ENCODE measurements at places on chromosomes 4 and X. TPM values are rescaled to one million over a fixed set of nuclear protein-coding genes. Genes with fewer than 3 reads are reported as not detected.

CLDN34 gene
- 0.47 TPM for total RNA-seq

C4orf33 gene
- 3.6 TPM for total RNA-seq

TRMT2B gene
- 15.1 TPM for total RNA-seq

QRFPR gene
- not detected for total RNA-seq

GC gene
- total RNA-seq = 1.0 TPM

MAGEA10 gene
- not detected for total RNA-seq

CHRNA9 gene
- total RNA-seq = 0.75 TPM

CABS1 gene
- 2.5 TPM for total RNA-seq

BEX3 gene
- 728 TPM for total RNA-seq

DNA sequence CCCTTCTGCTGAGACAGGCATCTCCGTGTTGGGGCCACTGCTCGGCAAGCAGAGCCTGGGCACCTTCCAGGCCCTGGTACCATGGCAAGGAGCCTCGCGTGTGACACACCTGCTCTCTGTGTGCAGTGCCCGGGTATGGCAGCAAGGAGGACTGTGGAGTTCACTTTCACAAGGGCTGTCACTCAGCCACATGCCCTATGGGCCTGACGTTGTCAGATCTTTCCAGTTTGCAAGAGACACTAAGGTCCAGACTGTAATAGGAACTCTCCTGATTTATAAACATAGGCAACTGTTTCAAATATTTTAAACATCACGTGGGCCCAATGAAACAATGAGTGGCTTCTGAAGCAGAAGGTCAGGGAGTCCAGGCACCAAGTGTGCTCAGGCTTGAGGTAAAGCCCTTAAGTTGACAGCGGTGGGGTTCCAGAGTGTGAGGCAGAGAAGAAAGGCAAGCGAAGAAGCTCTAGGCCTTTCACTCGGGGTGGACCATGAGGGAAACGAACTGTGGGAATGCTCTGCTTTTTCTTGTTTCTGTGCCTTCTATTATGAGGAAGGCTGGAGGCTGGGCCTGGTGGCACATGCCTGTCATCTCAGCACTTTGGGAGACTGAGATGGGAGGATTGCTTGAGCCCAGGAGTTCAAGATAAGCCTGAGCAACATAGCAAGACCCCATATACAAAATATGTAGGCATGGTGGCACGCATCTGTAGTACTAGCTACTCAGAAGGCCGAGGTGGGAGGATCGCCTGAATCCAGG is 108.6 kb upstream of the TRIM2 start:
- H3K27ac ChIP-seq = no peak overlapping the region
- no peak for DNase-seq
- H3K36me3 ChIP-seq = no peaks in the 10 kb centered on the region
- no peaks in the 10 kb centered on the region for H3K4me1 ChIP-seq
- H3K4me3 ChIP-seq = no peak overlapping the region

- H3K4me1 ChIP-seq = no peaks in the 10 kb centered on the region
- DNase-seq = peak; percentile 81
- no peaks in the 10 kb centered on the region for H3K36me3 ChIP-seq
- no peak overlapping the region for H3K4me3 ChIP-seq
- no peak overlapping the region for H3K27ac ChIP-seq
Measured at GRCh38 chr4:27861381-27861787, 1000.7 kb downstream of the STIM2 start.

- no peaks in the 10 kb centered on the region for H3K4me1 ChIP-seq
- no peaks in the 10 kb centered on the region for H3K27me3 ChIP-seq
- H3K4me3 ChIP-seq = no peak overlapping the region
- DNase-seq = peak; percentile 55
- H3K36me3 ChIP-seq = no peaks in the 10 kb centered on the region
Measured at GRCh38 chrX:26414534-26414933, 198.6 kb downstream of the MAGEB5 start.

- DNase-seq = no peak
- H3K36me3 ChIP-seq = no peaks in the 10 kb centered on the region
- H3K27ac ChIP-seq = no peak overlapping the region
Measured at GRCh38 chr4:105934386-105934785, 39.1 kb downstream of the NPNT start.

GRCh38 chr4:95107004-95107403 is 349.2 kb downstream of the BMPR1B start:
- H3K27me3 ChIP-seq = peaks cover 62% of the 10 kb centered on the region
- no peak overlapping the region for H3K4me3 ChIP-seq
- no peaks in the 10 kb centered on the region for H3K36me3 ChIP-seq
- DNase-seq = no peak
- H3K27ac ChIP-seq = no peak overlapping the region
- no peaks in the 10 kb centered on the region for H3K4me1 ChIP-seq

DNA sequence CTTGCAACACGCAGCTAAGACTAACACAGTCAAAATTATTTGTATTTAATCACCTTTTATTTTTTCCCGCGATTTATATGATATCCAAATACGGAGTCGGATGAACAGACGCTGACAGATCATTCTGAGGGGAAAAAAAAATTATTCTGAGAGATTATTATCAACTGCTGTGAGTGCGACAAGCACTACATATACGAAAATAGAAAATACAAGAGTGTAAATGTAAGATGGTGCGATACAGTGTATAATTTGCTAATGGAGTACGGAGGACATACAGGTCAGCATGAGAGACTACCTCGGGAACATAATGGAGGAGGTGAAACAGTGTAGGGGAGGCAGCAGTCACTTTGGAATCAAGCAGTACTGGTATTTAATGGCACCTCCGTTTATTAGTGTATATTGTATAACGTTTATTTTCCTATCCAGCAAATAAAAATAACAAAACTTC is 2.8 kb upstream of the LIN54 start:
- H3K4me3 ChIP-seq = peak overlapping the region; percentile 85
- DNase-seq = no peak
- H3K4me1 ChIP-seq = peaks cover 4% of the 10 kb centered on the region

DNA sequence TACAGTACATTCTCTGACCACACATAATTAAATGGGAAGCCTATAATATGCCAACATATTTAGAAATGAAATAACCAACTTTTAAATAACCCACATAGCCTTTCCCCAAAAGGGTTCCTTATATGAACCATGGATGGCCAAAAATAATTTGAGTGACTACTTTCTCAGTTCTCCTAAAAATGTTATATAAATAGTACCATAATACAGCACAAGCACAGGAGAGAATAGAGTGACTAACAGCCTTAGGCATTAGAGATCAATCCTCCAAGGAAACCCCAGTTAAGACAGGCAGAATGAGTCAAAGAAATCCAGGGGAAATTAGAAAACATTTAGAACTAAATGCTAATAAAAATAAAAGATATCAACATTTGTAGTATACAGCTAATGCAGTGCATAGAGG is 50.2 kb downstream of the ANKRD17 start:
- H3K4me1 ChIP-seq = no peaks in the 10 kb centered on the region
- no peak overlapping the region for H3K27ac ChIP-seq
- H3K27me3 ChIP-seq = no peaks in the 10 kb centered on the region
- peaks cover 19% of the 10 kb centered on the region for H3K36me3 ChIP-seq

GRCh38 chr4:1012034-1012739 is 761 bp downstream of the FGFRL1 start:
- peak overlapping the region; percentile 58 for H3K4me3 ChIP-seq
- H3K4me1 ChIP-seq = peaks cover 3% of the 10 kb centered on the region
- peaks cover 8% of the 10 kb centered on the region for H3K36me3 ChIP-seq

- H3K4me1 ChIP-seq = peaks cover 3% of the 10 kb centered on the region
- DNase-seq = no peak
- no peak overlapping the region for H3K4me3 ChIP-seq
- H3K36me3 ChIP-seq = no peaks in the 10 kb centered on the region
- H3K27ac ChIP-seq = no peak overlapping the region
- no peaks in the 10 kb centered on the region for H3K27me3 ChIP-seq
Measured at GRCh38 chr4:58602731-58603359, 1492.7 kb upstream of the IGFBP7 start.

- H3K4me1 ChIP-seq = no peaks in the 10 kb centered on the region
- no peak for DNase-seq
- no peaks in the 10 kb centered on the region for H3K27me3 ChIP-seq
- H3K4me3 ChIP-seq = no peak overlapping the region
Measured at GRCh38 chr4:152211936-152212653, 323.8 kb downstream of the FBXW7 start.

DNA sequence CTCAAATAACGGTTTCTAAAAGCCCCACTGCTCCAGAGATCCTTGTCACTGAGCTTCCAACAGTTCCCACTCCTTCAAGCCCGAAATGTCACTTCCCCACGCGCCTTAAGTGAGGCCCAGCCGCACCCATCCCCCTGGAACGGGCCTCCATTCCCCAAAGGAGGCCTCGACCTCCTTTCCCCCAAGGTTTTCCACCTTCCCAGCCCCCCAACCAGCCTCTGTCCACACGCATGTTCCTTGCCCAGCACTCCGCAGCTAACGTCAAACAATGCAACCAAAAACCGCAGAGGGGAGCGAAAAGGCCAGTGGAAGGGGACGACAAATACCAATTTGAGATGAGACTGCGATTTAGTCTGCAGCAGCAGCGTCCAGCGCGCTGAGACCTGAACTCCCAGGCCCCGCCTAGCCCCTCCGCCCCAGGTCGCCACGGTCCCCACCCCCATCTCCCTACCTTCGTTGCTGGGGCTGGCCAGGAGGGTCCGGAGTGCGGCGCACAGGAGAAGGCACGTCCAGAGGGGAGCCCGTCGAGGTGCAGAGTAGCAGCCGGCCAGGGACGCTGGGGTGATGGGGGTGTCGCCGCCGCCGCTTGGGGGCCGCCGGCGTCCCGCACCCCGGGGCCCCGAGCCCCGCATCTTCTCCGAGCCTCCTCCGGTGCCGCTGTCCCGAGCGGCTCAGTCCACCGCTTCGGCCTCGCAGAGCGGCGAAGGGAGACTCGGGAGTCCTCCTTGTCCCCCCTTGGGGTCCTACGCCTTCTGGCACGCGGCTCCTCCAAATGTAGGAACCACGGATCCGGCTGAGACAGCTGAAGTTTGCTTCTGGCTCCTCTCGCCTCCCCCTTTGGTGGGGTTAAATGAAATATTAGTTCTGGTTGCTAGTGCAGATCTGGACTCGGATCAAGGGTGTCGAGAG is 924 bp downstream of the EPHA5 start:
- H3K4me1 ChIP-seq = no peaks in the 10 kb centered on the region
- DNase-seq = peak; percentile 80
- peak overlapping the region; percentile 79 for H3K4me3 ChIP-seq
- H3K27ac ChIP-seq = no peak overlapping the region

- no peak overlapping the region for H3K27ac ChIP-seq
- DNase-seq = no peak
Measured at GRCh38 chr4:63578383-63578782, 830.9 kb downstream of the TECRL start.

DNA sequence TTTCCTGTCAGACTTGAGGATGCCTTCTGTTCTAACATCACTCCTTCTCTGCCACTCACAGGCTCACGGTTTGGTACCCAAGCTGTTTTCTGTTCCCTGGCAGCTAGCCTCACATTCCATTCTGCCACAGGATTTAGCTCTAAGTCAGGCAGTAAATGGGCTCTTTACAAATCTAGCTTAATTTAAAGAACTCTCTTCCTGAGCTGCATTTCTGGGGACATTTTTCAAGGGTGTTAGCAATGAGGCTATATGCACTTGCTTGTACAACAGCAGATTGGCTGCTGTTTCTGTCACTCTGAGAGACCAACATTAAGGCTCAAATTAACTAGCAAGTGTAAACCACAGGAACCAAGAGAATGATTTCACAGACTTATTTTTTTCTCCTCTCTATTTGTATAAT is 337.8 kb upstream of the NOCT start:
- no peak for DNase-seq
- H3K4me3 ChIP-seq = no peak overlapping the region
- no peaks in the 10 kb centered on the region for H3K27me3 ChIP-seq
- no peak overlapping the region for H3K27ac ChIP-seq
- no peaks in the 10 kb centered on the region for H3K36me3 ChIP-seq
